ENCODE measurements at places on chromosomes 2 and 18.

DNA sequence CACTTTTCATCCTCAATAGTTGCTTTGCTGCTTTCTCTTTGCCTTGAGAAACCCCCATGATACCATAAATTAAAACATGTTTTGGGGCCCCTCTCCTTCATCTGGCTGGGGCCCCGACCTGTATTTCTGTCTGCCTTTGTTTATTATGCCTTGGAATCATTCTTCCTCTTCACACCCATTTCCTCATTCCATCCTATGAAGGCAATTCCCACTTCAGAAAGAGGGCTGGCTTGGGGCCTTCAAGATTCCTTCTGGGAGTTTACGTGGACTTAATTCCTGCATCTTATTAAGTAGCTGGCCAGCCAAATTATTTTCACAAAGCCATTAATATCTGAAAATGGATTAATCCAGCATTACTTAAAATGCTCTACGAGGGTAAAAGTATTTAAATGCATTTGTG, 6.8 kb upstream of the LRRTM1 start:
- DNase-seq, result no peak

DNA sequence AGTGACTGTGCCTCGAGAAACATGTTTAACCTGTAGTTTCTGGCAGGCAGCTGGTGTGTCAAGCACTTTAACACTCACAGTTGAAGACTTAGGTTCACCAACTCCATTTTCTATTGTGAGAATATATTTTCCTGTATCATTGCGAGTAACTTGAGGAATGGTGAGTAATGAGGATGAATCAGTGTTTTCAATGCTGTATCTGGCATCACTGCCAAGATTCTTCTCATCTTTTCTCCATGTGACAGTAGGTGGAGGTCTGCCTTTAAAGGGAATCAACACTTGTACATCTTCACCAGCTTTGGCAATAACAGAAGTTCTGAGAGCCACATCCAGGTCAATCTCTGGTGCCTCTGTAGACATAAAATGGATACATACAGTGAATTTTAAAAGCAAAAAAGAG, 72.8 kb downstream of the PLEKHA3 start:
- DNase-seq, result no peak

GRCh38 chr2:99356853-99357252, 19.7 kb downstream of the EIF5B start:
- DNase-seq, result no peak

DNA sequence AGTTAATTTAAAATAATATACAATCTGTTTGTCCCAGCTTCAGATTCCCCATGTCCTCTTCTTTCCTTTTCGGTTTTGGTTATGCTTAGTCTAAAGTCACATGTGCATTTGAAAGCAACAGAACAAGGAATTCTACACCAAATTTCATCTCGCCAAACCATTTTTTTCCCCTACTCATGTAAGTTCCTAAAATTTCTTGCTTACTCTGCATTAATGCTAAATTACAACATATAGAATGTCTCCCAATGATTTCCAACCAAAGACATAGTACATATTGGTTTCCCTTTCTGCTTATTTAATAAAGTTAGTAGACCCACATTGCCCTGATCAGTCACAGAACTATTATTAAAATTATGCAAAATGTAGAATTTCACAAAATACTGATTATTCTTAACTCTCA, 212.3 kb downstream of the ARHGAP15 start:
- DNase-seq, result no peak

- no peak for DNase-seq
These were observed 105.4 kb downstream of the CPO start for GRCh38 chr2:207044379-207045362.

- no peak for DNase-seq
These were observed 83.1 kb downstream of the FAM161A start for GRCh38 chr2:61770746-61771145.

DNA sequence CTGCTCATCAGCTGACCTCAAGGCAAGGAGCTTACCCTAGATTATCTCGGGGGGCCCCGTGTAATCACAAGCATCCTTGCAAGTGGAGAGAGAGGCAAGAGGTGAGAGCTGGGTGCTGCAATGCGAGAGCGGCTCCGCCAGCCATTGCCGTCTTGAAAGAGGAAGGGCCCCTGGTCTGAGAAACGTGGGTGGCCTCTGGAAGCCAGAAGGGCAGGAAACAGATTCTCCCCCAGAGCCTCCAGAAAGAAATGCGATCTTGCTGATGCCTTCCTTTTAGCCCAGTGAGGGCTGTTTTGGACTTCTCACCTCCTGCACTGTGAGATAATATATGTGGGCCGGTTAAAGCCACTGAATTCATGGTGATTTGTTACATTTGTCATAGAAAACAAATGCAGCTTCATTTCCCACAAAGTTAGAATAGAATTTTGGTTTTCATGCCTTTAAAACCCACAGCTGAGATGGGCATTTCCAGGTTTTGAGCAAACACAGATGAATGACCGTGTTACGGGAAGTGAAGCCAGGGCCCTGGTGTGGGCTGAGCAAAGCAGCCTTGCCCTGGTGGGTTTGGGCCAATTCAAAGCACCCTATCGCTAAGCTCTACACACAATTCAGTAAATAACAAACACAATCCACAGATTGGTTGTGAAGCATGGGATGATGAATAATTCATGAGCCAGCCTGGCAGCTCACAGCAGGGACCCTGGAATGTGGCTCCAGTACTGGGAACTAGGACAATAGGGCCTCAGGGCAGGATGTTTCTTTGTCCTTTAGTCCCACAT, 319.9 kb upstream of the HS6ST1 start:
- DNase-seq, result no peak

GRCh38 chr2:122249673-122250072, 494.2 kb downstream of the TSN start:
- DNase-seq, result no peak

Data from CD4-positive, alpha-beta T cell treated with Interleukin-17A for 4 hours (primary cell).